ENCODE measurements at places on chromosomes 7 and 10.

- no peak for DNase-seq
- no peaks in the 10 kb centered on the region for H3K27me3 ChIP-seq
- H3K36me3 ChIP-seq, result no peaks in the 10 kb centered on the region
- no peak overlapping the region for H3K4me3 ChIP-seq
These were observed 73.9 kb upstream of the CCNY start for GRCh38 chr10:35262436-35262835.

GRCh38 chr10:74949034-74949832 is 122.8 kb downstream of the KAT6B start:
- H3K36me3 ChIP-seq, result no peaks in the 10 kb centered on the region
- H3K27me3 ChIP-seq, result no peaks in the 10 kb centered on the region
- DNase-seq, result no peak
- H3K4me3 ChIP-seq, result no peak overlapping the region

GRCh38 chr7:117859246-117859812 is 13.9 kb downstream of the CTTNBP2 start:
- no peak for DNase-seq
- H3K4me1 ChIP-seq, result no peaks in the 10 kb centered on the region
- no peak overlapping the region for H3K27ac ChIP-seq
- H3K27me3 ChIP-seq, result no peaks in the 10 kb centered on the region
- H3K4me3 ChIP-seq, result no peak overlapping the region

- H3K36me3 ChIP-seq, result no peaks in the 10 kb centered on the region
- H3K4me1 ChIP-seq, result no peaks in the 10 kb centered on the region
- no peaks in the 10 kb centered on the region for H3K27me3 ChIP-seq
- no peak for DNase-seq
These were observed 73.7 kb downstream of the TYW1B start for GRCh38 chr7:72754312-72754711.

GRCh38 chr10:101529207-101529606 is 58.9 kb downstream of the POLL start:
- H3K27me3 ChIP-seq, result no peaks in the 10 kb centered on the region
- no peak overlapping the region for H3K4me3 ChIP-seq
- DNase-seq, result no peak
- no peaks in the 10 kb centered on the region for H3K4me1 ChIP-seq

DNA sequence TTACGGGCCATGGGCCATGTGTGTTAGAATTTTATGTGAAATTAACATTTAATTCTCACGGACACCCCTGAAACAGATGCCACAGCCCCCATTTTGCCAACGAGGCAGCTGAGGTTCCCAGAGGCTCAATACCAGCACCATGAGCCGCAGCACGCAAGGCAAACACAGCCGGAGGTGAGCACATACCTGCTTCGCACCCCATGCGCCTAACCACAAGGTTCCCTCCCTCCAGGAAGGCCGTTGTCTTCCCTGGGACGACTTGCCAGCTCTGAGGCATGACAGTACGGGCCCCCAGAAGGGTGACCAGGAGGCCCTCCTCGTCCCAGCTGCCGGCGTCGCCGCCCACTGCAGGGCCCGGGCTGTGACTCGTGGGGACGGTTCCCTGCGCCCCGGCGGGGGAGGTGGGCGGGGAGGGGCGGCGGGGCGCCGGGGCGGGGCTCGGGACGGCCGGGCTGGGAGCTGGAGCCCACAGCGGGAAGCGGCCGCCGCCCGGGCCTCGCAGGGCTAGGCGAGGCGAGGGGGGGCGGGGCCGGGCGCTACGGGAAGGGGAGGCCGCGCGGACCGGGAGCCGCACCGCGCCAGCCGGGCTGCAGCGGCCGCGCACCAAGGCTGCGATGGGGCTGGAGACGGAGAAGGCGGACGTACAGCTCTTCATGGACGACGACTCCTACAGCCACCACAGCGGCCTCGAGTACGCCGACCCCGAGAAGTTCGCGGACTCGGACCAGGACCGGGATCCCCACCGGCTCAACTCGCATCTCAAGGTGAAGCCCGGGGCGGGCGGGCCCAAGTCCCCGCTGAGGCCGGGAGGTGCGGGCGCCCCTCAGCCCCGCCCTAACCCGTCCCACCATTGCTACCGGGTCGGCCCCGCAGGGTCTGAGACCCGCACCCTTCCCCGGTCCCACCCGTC is at the start of gene CAV2:
CAV2 (plus strand) TSS at position 571 of the 910 bp plus-strand sequence; CDS start at position 615, 44 bp downstream.
- peak within 1 kb of the TSS; percentile 94 for H3K4me3 ChIP-seq
- peak within 1 kb of the TSS; percentile 82 for H3K27ac ChIP-seq
- H3K36me3 ChIP-seq, result peaks cover 22% of the 10 kb centered on the region
- no peaks in the 10 kb centered on the region for H3K27me3 ChIP-seq

- no peak overlapping the region for H3K27ac ChIP-seq
- H3K4me3 ChIP-seq, result peak overlapping the region; percentile 46
- no peaks in the 10 kb centered on the region for H3K4me1 ChIP-seq
These were observed 8.8 kb downstream of the PSD start for GRCh38 chr10:102409604-102410428.

GRCh38 chr10:57943701-57944100 is 324.0 kb downstream of the IPMK start:
- H3K36me3 ChIP-seq, result peaks cover 5% of the 10 kb centered on the region
- H3K4me1 ChIP-seq, result no peaks in the 10 kb centered on the region
- H3K4me3 ChIP-seq, result no peak overlapping the region
- DNase-seq, result no peak
- no peak overlapping the region for H3K27ac ChIP-seq

- H3K36me3 ChIP-seq, result no peaks in the 10 kb centered on the region
- DNase-seq, result no peak
- H3K27ac ChIP-seq, result no peak overlapping the region
- H3K4me1 ChIP-seq, result no peaks in the 10 kb centered on the region
- no peak overlapping the region for H3K4me3 ChIP-seq
These were observed 33.3 kb upstream of the TES start for GRCh38 chr7:116177009-116177408.

DNA sequence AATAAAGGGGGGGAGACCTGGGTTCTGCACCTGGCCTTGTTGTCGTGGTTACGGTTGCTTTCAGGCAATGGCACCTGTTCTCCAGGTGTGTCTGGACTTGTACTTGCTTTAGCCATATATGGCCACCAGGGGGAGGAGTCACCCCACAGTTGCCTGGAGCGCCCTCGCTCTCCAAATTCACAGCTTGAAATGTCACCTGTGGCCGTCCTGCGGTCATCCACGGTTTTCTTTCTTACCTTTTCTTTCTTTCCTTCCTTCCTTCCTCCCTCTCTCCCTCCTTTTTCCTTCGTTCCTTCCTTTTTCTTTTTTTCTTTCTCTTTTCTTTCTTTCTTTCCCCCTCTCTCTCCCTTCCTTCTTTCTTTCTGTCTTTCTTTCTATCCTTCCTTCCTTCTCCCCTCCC is 157.2 kb upstream of the ZNF92 start:
- peak; percentile 72 for DNase-seq
- H3K27ac ChIP-seq, result no peak overlapping the region
- H3K27me3 ChIP-seq, result no peaks in the 10 kb centered on the region
- no peaks in the 10 kb centered on the region for H3K4me1 ChIP-seq
- no peak overlapping the region for H3K4me3 ChIP-seq

DNA sequence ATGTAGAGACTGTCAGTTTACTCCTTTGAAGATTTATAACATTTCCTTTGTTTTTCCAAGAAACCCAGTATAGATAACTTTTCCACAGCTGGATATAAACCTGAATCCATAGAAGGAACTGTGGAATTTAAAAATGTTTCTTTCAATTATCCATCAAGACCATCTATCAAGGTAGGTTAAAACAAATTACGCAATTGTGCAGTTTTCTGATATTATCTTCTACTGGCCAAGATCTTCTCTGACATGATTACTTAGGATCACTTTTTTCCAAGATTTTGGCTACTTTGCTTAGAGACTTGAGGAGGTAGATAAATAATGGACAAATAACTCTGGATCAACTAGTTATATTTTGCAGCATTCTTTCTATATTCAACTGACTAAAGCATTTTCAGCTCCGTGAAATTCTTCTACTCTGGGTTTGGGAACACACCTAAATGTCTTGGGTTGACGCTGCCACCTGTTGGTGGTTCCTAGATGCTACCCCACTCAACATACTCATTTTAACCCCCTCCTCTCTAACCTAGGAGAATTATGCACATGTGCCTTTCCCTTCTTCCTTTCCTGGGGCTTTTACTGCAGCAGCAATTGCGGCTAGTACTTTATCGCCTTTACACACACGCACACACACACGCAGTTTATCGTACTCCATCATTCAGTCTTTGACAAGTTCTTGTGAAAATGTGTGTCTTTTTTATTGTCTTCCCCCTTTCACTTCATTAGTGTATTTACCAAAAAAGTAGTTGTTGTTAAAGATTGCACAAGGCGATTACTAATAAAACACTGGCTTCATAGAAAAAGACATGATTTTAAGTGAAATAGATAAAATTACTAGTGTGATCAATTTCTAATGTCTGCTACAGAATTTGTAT is 32.7 kb downstream of the ABCB5 start:
- no peak overlapping the region for H3K4me3 ChIP-seq
- H3K27ac ChIP-seq, result no peak overlapping the region
- H3K36me3 ChIP-seq, result no peaks in the 10 kb centered on the region
- no peaks in the 10 kb centered on the region for H3K27me3 ChIP-seq
- peak; percentile 77 for DNase-seq

- DNase-seq, result peak; percentile 44
- H3K27me3 ChIP-seq, result no peaks in the 10 kb centered on the region
- peaks cover 48% of the 10 kb centered on the region for H3K4me1 ChIP-seq
- peaks cover 12% of the 10 kb centered on the region for H3K36me3 ChIP-seq
- H3K4me3 ChIP-seq, result peak overlapping the region; percentile 1
These were observed 116.2 kb downstream of the FAM107B start for GRCh38 chr10:14658331-14659127.

All from Calu3 (cell line).